ENCODE measurements at places on chromosomes 16 and 17. TPM values are rescaled to one million over a fixed set of nuclear protein-coding genes. Genes with fewer than 3 reads are reported as not detected.

The WSCD1 gene
- 16.1 TPM for polyA plus RNA-seq

- DNase-seq, result no peak
These were observed 139.4 kb downstream of the CPPED1 start for GRCh38 chr16:12664164-12664733.

The CSF3 gene
- not detected for polyA plus RNA-seq

DNA sequence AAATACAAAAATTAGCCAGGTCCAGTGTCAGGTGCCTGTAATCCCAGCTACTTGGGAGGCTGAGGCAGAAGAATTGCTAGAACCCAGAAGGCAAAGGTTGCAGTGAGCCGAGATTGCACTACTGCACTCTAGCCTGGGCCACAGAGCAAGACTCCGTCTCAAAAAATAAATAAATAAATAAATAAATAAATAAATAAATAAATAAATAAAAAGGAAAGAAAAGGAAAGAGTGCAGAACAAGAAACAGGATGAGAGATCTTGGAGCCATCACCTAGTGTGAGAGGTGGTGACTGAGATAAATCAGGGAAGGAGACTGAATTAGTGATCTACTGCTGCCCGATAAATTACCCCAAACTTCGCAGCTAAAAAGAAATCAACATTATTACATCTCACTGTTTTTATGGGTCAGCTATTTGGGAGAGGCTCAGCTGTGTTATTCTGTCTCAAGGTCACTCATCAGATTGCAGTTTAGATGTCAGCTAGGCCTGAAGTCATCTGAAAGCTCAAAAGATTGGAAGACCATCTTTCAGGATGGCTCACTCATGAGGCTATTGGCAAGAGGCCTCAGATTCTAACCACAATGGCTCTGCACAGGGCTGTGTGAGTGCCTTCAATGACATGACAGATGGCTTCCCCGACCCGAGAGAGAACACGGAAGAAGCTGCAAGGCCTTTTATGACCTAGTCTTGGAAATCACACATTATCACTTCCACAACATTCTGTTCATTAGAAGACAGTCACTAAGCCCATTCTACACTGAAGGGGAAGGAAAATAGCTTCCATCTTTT, 66.4 kb downstream of the CMC2 start:
- DNase-seq, result no peak

The SP6 gene
- 3.5 TPM for polyA plus RNA-seq

- no peak for DNase-seq
These were observed 22.8 kb downstream of the TAOK1 start for GRCh38 chr17:29412780-29413565.

- no peak for DNase-seq
These were observed 338.5 kb downstream of the UTP18 start for GRCh38 chr17:51598824-51599223.

- DNase-seq, result no peak
These were observed 135.9 kb downstream of the TOX3 start for GRCh38 chr16:52411011-52411410.

DNA sequence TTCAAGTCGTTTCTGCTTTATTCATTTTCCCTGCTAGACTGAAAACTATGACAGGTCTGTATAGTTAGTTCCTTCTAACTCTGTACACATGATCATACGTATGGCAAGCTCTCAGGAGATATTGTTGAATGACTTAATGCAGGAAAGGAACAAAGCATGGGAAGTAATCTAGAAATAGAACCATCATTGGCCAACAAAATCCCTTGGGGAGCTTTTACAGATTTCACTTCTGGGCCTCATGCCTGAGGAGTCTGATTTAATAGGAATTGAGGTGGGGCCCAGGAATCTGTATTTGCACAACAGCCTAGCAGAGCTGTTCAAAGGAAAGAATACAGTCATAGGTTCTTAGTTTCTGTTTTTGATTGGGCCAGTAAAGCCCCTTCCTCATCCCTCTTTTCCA, 229.2 kb downstream of the MAP2K6 start:
- no peak for DNase-seq

GRCh38 chr17:65780111-65780510, 218.7 kb upstream of the AXIN2 start:
- DNase-seq, result no peak

- no peak for DNase-seq
These were observed 3.3 kb downstream of the CCL15 start for GRCh38 chr17:35998018-35998545.

The KRT25 gene
- polyA plus RNA-seq, result not detected

The EIF4A3 gene
- 114 TPM for polyA plus RNA-seq

- no peak for DNase-seq
These were observed 61.3 kb upstream of the SDK2 start for GRCh38 chr17:73705594-73705993.

DNA sequence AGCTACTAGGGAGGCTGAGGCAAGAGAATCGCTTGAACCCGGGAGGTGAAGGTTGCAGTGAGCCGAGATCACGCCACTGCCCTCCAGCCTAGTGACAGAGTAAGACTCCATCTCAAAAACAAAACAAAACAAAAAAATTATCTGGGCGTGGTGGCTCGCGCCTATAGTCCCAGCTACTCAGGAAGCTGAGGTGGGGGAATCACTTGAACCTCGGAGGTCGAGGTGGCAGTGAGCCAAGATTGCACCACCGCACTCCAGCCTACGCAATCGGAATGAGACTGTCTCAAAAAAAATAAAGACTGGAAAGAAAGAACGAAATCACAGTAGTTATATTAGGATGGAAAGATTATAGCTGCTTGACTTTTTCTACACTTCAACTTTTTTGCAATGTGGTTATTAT, 18.9 kb downstream of the COG1 start:
- DNase-seq, result no peak

The FTSJ3 gene
- polyA plus RNA-seq, result 66.9 TPM

The CEMP1 gene
- polyA plus RNA-seq, result 2.8 TPM

- no peak for DNase-seq
These were observed 47.8 kb upstream of the FOXF1 start for GRCh38 chr16:86462334-86463084.

DNA sequence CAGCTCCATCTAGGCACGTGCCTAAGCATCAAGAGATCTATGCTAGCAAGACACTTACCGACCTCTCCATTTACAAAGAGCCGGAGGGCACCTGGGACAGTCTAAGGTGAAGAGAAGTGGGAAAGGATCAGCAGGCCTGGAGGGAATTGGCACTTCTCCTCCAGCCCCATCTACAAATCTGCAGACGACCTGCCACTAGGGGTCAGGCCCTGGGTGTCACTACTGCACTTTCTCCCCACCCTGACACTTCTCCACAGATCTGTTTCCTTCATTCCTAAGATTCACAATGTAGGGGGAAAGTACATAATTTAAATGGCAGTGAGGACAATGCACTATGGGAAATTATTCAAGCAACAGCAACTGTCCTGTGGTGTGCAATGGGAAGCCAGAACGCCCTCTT, 8.1 kb downstream of the MKS1 start:
- DNase-seq, result no peak

DNA sequence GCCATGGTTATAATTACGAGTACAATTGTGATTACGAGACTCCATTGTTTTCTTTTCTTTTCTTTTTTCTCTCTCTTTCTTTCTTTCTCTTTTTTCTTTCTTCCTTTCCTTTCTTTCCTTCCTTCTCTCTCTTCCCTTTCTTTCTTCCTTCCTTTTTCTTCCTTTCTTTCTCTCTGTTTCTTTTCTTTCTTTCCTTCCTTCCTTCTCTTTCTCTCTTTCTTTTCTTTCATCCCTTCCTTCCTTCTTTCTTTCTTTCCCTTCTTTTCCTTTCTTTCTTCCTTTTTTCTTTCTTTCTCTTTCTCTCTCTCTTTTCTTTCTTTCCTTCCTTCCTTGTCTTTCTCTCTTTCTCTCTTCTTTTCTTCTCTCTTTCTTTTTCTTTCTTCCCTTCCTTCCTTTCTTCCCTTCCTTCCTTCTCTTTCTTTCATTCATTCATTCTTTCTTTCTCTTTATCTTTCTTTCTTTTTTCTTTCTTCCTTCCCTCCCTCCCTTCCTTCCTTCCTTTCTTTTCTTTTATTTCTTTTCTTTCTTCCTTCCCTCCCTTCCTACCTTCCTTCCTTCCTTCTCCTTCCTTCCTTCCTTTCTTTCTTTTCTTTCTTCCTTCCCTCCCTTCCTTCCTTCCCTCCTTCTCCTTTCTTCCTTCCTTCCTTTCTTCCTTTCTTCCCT, 14.1 kb upstream of the NTN1 start:
- no peak for DNase-seq

DNA sequence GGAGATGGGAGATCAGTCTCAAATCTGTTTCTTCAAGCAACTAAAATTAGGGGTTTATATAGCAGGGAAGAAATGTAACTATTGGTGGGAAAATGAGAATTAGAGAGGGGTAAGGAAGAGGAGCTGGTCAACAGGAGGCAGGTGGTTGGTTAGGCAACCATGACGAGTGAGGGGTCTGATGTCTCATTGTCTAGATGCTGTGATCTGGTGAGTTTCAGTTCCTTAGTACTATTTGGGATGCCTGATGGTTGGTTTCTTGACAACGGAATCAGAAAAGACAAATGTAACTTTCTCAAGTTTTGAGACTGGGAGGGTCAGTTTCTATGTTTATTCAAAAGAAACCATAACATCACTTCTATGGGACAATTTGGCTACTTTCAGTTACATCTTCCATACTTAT, 415.3 kb upstream of the C16orf82 start:
- no peak for DNase-seq

The KRTAP4-1 gene
- not detected for polyA plus RNA-seq

DNA sequence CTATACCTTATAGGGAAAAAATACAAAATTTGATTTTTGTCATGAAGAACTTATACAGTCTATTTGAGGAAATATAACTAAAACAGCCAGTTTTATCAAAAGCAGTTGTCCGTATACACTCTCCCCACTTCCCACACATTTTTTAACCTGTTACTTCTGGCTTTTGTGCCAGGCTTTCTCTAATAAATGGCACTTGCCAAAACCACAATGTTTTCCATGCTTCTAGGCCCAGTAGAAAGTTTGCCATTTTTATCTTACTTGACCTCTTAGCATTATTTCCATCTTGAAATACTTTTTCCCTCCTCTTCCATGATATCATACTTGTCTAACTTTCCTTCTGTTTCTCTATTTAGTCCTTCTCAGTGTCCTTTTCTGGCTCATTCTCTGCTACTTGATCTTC, 38.8 kb downstream of the EFCAB5 start:
- no peak for DNase-seq

- DNase-seq, result no peak
These were observed 3.9 kb downstream of the RAB40B start for GRCh38 chr17:82694647-82695046.

The CD300E gene
- polyA plus RNA-seq, result 0.13 TPM

GRCh38 chr16:4339909-4340308, 11.2 kb downstream of the PAM16 start:
- no peak for DNase-seq

The C1QTNF8 gene
- polyA plus RNA-seq, result not detected

DNA sequence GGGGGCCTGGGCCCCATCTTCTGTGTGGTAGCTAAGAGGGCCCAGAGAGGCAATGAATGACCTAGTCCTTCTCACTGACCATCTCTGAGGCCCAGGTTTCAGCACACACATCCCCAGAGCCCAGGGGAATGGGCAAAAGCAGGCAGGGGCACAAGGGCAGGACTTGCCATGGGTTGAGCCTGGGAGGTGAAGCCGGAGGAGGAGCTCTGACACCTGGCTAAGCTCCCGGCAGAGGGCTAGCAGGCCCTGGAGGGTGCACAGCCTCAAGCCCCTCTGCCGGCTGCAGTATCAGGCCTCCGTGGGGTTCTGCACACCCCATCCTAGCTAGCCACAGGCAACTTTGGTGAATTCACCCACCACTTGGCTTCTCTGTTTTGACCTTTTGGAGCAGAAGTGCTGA, 5.3 kb downstream of the SRCIN1 start:
- DNase-seq, result no peak

The GRAP gene
- polyA plus RNA-seq, result 6.5 TPM

DNA sequence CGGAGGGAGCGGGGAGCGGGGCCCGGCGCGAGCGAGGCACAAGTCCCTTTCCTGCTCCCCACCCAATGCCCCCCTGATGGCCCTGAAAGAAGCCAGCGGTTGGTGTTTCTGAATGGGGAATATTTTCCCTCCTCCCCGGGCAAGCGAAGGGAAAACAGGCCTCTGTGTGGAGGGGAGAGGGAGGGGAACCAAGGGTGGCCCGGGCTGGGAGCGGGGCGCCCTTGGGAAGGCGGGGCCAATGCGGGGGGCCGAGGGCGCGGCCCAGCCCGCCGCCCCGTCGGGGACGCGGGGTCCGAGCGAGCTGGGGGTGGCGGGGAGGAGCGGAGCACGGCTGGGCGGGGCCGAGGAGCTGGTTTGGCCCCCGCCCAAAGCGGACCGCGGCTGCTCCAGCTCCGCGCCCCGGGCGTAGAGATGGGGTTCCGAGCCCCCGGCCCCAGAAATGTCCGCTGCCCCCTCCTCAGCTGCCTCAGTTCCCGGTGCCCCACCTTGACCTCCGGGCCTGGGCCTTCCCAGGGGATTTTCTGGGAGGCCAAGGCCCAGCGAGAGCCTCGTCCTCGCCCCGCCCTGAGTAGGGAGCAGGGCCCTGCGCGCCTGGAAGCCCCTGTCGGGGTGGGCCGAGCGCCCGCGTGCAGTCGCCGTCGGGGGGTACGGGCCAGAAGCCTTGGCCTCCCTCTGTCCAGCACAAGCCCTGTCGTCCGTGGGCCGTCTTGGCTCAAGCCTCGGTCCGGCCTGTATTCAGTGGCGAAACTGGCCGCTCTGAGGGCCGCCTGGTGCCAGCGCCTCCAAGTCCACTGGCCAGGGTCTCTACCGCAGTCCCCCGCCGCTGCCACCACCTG, 3.9 kb upstream of the HEXIM1 start:
- DNase-seq, result peak; percentile 55

Measured in renal pelvis (tissue), 12 donors.